ENCODE measurements at places on chromosomes 7 and 10.

DNA sequence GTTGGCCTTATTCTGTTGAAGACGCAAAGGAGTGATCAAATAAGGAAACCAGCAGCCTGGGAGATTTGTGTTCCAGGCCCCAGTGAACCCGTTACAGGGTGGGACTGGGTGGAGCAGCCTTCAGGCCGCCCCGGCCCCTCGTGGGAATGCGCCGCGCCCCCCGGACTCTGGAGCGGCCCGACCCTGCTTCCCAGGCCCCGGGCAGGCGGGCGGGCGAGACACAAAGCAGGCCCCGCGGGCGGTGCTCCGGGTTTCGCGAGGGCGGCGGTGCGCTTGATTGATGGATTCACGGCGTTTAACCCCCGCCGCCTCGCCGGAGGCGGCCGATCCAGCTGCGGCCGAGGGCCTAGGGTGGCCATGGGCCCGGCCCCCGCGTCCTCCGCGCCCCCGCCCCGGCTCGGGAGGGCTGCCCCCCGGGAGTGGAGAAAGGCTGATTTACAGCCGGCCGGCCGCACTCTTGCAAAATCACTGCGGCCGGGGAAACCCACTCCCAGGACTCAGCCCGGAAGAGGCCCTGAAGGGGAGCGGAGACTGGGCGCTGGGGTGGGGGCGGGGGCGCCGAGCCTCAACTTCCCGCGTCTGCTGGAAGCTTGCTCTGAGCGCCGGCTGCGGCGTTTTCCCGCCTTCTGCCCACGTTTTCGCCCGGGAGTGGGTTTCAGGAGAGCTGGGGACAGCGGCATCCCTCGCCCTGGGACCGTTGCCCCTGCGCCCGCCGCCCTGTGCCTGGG, 299.6 kb upstream of the NFE2L3 start:
- DNase-seq: no peak

DNA sequence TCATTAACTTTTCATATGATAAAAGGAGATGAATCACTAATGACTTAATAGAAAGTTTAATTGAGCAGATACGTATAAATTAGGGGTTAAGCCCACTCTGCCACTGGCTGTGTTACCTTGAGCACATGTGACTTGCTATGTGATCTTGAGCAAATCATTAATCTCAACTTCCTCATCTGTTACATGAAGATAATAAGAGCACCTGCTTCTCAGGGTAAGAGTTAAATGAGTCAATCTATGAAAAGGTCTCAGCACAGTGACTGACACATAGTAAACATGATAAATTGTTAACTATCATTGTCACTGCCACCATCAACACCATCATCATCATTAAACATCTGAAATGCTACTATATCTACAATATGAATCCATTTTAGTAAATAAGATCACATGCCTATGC, 110.8 kb downstream of the TPK1 start:
- DNase-seq: no peak

DNA sequence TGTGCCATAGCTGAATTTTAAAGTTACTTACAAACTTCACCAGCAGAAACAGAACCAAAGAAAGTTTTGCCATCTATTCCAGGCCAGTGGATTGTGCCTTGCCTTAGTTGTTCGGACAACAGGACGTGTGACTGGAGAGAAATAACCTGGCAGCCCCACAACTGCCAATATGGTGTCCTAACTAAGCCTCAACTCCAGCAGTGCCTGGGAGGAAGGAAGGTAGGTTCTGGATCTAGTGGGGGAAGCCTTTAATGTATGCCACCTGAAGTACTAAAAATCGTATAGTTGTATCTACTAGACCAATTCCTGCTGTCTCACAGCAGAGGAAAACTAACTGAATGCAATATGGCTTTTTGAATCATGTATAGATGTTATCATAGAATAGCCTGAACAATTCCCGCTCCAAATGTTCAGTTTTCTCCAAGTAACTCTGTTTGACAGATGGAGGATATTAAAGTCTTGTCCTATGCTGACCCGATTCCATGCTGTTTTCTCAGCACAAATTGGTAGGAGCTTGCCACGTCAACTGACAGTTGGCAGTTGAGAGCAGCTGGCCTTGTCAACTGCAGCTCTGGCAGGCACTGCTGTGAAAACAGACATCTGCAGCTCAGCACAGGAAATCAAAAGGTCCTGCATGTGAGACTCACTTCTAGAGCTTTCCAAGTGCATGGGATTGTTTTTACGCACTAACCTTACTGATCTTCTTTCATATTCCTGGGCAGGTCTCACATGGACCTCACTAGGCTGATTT, 84.5 kb upstream of the WNT16 start:
- DNase-seq: no peak

DNA sequence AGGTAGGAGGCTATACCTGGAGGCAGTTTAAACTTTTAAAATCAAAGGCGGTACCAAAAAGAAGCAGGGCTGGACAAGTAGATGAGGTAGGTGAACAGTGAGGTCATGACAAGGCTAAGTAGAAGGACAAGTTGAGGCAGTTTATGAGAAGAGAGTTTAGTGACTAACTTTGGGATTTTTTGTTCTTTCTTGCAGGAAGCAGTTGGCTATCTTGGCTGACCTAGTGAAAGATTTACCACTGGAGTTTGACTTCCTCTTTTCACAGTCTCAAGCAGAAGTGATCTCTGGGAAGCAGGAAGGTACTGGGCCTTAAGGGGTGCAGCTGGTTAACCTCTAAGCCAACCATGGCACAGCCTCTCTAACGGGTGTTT, 26.3 kb downstream of the ENTPD7 start:
- DNase-seq: no peak

DNA sequence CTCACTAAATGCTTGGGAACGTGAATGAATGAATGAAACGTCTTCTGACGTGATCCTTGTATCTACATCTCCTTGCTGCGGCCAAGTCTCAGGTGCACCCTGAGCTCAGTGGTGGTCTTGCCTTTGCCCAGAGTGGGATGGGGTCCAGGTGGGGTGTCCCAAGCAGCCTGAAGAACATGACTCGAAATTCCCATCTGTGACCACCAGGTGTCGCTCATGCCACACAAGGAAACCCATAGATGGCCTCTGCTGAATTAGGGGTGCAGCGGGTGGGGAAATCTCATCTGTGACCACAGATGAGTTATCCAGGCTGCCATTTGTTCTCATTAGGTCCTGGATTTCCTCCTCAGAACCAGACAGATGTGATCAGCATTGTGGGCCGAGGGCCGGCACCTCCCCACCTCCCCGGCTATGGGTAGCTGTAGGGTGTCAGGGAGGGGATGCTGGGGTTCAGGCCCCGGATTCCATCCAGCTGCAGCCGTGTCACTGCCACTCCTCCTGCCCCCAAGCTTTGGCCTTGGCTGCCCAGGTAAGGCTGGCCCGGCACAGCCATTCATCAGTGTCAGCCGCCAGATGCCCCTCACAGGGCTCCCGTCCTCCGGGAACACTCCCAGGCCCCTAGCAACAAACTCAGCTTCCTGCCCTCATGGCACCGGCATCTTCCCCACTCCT, 21.0 kb upstream of the GNA12 start:
- peak; percentile 47 for DNase-seq

- DNase-seq: no peak
Observed at GRCh38 chr10:3251172-3251571, 78.6 kb upstream of the PITRM1 start.

- no peak for DNase-seq
Observed at GRCh38 chr7:151079199-151079910, 1.3 kb downstream of the FASTK start.

- no peak for DNase-seq
Observed at GRCh38 chr7:52463341-52463740, 572.1 kb upstream of the POM121L12 start.

DNA sequence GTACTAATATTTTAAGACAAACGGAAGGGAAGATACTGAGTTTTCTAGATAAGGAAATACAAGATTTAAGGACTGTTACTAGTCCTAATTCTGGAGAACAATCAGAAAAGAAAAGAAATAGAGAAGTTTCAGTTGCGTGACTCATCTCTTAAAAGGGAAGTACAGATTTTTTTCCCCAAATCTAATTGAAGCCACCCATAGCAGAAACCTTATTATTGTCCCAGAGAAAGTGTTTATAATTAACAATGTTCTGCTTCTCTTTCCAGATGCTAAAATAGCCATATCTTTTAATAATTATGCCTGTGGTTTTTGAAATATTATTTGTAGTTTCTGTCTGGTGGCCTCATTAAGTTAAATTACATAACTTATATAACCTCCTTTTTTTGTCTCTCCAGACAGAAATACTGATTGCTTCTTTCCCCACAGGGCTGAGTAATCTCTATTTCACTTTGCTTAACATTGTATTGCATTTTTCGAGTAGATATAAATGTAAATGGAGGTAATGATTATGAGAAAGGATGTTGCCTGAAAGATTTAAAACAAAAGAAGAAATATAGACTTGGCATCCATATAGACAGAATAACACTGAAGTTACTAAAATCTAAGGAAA, 240.7 kb upstream of the MBL2 start:
- DNase-seq: no peak

GRCh38 chr10:123007558-123008354, 839 bp downstream of the IKZF5 start:
- peak; percentile 30 for DNase-seq

DNA sequence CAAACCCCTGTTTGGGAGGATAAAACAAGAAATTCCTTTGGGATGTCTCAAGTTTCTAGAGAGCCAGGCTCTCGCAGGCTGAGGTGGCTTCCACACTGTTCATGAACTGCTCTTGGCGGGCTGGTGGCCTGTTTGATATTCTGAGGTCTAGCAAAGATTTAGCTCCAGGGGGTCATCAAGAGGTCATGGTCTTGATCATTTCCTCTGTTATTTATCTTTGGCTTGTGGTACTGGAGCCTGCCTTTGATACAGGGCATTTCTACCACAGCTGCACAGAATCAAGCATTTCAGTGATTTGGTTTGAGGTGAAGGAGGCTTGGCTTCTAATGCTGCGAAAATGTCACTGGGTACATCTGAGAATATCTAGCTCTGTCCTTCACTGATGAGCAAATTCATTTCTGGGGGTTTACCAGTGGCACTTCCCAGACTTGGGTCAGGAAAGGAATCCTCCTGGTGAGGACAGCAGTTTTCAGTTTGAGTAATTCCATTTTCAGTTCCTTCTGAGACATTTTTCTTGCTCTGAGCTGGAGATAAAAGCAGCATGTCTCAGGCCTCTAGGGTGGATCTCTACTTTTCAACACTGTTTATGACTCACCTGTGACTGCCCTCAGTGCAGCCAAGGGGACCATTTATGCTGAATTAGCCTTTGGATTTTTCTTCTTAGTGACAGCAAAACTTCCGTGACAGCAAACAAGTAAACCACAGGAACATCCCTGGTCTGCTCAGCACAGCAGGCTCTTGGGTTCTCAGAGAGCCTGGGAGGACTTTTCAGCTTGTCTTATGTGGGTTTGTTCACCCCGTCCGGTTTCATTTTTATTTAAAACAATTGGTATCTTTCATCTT, 312.0 kb downstream of the RNLS start:
- peak; percentile 53 for DNase-seq

GRCh38 chr7:77368974-77369373, 47.2 kb downstream of the GSAP start:
- no peak for DNase-seq

DNA sequence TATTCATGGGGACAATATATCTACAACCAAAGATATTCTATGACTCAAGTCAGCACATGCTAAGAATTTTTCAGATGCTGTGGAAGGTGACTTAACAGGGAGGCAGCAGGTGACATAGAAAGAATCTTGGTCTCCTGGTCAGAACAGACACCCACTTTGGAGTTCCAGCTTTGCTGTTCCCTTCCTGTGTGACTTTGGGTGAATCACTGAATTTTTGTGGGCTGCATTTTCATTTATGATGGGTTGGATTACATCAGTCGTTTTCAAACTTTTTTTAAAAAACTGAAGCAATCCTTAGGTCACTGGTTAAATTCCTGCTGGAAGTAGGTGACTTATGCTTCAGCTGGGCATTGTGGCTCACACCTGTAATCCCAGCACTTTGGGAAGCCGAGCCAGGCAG, 24.9 kb downstream of the RGR start:
- DNase-seq: peak; percentile 57

- DNase-seq: no peak
Observed at GRCh38 chr10:131944976-131945695, 36.6 kb downstream of the BNIP3 start.

GRCh38 chr10:96576277-96576980, 10.4 kb downstream of the TM9SF3 start:
- DNase-seq: no peak

DNA sequence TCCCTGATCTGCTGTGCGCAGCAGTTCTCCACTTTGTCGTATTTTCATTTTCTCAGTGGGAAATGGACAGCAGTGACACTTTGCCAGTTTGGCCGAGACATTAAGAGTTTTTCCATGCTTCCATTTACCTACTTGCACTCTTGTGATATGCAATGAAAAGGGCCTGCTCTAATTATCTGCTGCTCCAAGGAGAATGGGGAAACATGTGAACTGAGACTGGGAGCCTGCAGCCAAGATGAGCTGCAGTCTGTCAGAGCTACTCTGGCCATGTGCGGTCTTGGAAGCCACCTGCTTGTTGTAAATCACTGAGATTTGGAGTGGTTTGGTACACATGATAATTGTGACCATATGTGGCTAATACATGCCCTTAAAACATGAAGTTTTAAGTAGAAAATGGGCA, 586.6 kb upstream of the POT1 start:
- no peak for DNase-seq

DNA sequence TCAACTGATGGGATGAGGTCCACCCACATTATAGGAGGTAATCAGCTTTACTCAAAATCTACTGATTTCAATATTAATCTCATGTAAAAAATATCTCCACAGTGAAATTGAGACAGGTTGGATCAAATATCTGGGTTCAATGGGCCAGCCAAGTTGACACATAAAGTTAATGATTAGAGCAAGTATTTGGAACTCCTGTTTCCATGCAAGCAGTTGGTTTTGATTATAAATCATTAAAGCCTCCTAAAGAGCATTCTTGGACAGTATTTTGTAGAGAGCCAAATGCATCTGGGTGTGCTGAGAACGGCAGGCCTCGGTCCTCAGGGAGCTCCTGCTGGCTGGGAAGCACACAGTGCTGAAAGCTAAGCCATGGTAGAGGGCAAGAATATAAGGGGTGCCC, 126.9 kb upstream of the BTBD16 start:
- DNase-seq: no peak

GRCh38 chr10:11424456-11425295, 186.8 kb downstream of the USP6NL start:
- DNase-seq: peak; percentile 30

DNA sequence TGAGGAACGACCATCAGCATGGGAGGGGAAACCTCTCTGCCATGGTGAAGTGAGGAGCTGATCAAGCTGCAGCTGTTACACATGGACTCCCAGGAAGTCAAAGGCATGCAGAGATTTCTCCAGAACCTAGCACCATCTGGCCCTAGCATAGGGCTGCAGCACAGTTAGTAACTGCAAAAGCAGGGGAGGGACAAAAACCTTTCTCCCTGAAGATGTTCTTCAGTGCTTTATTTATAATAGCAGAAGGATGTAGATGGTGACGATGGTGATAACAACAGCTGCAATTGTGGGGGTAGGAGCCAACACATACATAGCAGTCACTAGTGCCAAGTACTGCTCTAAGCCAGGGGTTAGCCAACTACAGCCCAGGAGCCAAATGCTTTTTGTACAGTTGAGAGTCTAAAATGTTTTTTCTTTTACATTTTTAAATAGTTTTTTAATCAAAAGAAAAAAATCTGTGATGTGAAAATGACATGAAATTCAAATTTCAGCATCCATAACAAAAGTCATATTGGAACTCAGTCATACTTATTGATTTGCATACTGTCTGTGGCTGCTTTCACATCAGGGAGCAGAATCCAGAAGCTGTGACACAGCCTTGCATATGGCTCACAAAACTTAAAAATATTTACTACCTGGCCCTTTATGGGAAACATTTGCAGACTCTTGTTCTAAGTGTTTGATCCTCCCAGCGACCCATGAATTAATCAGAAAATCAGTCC, 299.5 kb downstream of the ELMO1 start:
- DNase-seq: no peak

- DNase-seq: peak; percentile 49
Observed at GRCh38 chr7:20146451-20146850, 70.7 kb downstream of the MACC1 start.

All from stromal cell of bone marrow (primary cell).